ENCODE measurements at places on chromosomes 11 and 22.
A peak's percentile ranks its signal among the peaks of the same experiment; 100 is the strongest.

DNA sequence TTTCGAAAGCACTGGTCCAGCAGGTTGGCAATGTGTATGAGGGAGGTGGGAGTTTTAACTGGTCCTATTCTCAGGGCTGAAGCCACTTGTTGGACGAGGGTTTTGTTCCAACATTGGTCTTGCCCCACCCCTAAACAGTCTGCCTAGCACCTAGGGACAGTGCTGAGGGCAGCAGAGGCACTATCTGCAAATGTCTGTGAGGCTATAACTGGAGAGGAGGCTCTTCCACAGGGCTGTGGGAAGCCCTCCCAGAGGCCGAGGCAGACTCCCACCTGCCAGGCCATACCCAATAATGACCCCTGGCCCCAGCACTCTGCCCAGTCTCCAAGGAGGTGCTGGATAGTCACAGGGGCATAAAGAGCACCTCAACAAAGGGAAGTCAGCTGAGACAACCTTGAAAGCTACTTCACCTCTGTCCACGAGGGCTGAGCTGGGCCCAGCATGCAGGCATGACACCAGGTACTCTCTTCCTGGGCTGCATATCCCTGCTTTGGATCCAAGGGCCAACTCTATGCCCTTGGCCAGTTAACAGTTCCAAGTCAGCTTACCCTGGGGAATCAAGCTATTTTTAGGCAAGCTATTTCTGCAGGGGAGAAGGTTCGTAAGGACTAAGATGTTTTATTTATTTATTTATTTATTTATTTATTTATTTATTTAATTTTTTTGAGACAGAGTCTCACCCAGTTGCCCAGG, 40.2 kb upstream of the SLC25A1 start:
- DNase-seq = no peak

GRCh38 chr11:62061356-62062222, 62.2 kb upstream of the INCENP start:
- DNase-seq = no peak

DNA sequence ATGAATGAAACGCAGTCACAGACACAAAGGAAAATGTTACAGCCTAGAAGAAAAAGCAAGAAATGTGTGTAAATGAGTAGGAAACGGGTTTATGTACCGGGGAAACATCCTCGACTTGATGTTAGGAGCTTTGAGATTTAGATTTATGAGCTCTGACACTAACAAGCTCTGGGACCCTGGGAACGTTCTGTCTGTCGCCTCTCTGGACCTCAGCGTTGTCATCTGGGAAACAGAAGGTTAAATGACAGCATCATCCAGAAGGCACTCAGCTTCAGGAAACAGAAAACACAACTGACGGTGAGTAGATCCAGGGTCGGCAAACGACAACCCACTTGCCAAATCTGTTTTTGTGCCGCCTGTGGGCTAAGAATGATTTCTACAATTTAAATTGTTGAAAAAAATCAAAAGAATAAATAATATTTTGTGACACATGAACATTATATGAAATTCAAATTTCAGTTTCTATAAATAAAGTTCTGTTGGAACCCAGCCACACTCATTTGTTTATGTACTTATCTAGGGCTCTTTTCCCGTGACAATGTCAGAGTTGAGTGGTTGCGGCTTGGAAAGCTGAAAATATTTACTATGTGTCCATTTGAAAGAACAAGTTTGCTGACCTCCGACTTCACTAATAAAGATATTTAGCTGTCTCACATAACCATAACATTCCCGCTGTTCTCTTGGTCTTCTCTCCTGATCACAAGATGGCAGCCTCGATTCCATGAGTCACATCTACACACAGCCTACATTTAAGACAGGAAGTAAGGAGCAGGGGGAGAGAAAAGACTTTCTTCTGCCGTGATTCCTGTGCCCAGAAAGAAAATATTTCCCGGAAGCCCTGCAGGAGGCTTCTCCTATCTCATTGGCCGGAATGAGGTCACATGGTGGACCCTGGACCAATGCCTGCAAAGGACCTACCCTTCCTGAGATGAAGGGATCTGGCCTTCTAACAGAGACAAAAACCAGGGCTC, 47.1 kb upstream of the SYT13 start:
- DNase-seq = peak; percentile 71

DNA sequence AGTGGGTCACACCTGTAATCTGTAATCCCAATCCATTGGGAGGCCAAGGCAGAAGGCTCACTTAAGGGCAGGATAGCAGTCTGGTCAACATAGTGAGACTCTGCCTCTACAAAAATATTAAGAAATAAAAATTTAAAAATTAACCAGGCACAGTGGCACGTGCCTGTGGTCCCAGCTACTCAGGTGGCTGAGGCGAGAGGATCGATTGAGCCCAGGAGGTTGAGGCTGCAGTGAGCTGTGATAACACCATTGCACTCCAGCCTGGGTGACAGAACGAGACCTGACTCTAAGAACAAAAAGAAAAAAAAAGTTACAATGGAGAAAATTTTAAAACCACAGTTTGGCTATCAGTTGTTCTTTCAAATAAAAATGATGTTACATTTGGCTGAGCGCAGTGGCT, 13.4 kb upstream of the SYNGR1 start:
- DNase-seq = no peak

DNA sequence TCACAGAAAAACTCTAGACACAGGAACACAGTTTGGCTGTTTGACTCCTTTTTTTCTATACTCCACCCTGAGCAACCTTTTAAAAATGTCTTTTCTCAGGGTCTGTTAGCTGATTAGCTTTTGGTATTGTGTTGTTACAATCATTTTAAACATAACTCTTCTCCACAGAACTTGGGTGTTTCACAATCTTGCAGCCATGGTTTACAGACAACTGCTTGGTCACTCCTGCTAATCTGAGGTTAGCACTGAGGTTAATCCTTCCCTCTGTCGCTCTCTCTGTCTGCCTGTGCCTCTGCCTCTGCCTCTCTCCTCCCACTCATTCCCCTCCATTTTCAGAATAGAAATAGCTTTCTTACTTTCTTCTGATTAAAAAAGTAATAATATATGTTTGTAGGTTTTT, 62.4 kb upstream of the ZBED5 start:
- no peak for DNase-seq

DNA sequence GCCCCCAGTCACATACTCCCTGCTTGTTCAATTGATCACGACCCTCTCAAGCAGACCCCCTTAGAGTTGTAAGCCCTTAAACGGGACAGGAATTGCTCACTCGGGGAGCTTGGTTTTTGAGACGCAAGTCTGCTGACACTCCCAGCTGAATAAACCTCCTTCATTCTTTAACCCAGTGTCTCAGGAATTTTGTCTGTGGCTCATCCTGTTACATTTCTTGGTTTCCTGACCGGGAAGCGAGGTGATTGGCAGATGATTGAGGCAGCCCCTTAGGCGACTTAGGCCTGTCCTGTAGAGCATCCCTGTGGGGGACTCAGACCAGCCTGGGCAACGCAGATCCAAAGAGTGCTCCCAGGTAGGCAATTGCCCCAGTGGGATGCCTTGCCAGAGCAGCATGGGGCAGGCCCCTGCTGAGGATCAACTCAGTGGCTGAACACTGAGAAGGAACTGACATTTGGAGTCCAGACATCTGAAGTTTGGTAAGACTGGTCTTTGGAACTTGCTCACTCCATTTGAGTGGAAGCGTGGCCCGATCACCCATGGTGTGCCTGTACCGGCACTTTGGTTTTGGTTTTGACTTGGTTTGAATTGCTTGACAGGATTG, 51.5 kb downstream of the NEU3 start:
- peak; percentile 33 for DNase-seq

- DNase-seq = peak; percentile 77
Measured at GRCh38 chr11:30583476-30584280, 2.5 kb downstream of the MPPED2 start.

GRCh38 chr11:17695454-17696441, 23.6 kb upstream of the MYOD1 start:
- peak; percentile 64 for DNase-seq

GRCh38 chr11:8032122-8032521, 45.0 kb downstream of the EIF3F start:
- no peak for DNase-seq

DNA sequence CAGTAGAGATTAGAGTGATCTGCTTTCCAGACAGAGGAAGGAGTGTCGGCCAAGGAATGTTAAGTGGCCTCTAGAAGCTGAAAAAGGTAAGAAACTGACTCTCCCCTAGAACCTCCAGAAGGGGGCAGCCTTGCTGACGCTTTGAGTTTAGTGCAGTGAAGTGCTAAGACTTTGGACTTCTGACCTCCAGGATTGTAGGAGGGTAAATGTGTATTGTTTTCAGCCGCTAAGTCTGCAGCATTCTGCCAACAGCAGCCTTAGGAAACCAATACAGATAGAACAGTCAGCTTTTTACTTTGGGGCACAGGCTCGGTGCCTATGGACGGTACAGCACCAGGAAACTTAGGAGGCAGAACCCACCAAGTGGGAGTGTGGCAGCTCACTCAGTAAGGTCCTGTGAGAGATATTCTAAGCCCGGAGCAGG, 3.6 kb upstream of the TBC1D22A start:
- peak; percentile 89 for DNase-seq

GRCh38 chr11:34810107-34810562, 106.0 kb downstream of the APIP start:
- DNase-seq = no peak

DNA sequence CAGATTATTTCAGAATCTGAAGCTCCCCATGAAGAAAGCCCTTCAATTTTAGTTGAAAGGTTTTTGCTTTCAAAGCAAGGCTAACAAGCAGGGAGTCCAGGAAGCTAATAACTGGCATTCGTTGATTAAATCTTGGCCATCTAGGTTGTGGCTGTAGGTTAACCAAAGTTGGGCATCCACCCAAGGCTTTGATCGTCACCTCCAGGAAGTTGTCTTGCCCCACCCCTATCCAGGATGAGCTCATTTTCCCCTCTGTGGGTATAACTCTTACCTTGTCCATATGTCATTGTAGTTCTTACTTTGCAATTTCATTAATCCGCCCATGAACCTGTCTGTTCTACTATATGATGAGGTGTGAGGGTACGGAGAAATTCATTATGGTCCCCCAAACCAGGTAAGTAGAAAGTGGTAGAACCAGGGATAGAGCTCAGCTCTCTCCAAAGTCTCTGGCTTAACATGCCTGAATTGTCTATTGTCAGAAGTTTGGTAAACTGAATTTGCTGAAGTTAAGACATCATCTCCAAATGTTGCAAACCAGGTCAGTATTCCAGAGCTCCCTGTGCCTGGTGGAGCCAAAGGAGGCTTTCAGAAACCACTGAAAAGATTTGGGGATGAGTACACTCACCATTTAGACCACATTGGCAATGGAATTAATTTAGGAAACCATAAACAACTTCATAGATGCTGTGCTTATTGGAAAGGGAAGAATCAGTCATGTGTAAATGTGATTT, 97.1 kb downstream of the CD44 start:
- no peak for DNase-seq

DNA sequence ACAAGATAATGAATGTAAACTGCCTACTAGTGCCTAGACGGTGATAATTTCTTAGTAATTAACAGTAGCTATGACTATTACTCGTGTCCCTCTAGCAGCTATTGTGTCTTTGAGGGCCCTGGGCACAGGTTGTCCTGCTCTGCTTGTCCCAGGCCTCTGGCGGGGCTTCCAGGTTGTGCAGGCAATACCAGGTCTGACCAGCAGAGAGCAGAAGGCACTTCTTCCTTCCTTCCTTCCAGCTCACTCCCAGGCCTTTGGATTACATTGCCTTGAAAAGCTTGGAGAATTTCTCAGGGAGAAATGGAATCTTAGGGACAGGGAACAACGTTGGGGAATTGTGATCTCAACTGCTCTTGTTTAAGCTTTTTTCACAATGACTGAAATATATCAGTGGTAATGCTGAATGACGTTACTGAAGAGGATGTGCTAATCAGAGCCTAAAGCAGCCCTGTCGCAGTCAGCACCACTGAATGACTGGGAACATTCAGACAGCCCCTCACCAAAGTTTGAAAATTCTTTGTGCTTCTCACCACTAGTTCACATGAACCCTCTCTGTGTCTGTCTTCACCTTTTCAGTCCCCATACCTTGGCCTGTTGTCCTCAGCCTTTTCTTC, 8.4 kb upstream of the CCKBR start:
- DNase-seq = peak; percentile 97

DNA sequence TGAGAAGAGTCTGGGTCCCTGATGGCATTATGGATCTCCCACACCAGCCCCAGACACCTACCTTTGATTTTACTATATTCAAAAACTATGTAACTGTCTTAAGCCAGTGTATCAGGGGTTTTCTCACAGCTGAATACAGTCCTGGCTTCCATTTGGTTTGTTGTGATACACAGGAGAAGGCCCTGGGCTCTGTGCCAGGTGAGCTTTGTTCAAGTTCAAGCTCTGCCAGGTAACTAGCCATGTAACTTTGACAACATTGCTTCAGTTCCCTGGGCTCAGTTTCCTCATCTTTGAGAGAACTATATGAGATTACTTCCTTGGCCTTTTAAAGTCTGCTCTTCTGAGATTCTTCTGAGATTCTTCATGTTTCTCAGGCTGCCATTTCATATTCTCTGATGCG, 327.5 kb upstream of the TENM4 start:
- DNase-seq = no peak

DNA sequence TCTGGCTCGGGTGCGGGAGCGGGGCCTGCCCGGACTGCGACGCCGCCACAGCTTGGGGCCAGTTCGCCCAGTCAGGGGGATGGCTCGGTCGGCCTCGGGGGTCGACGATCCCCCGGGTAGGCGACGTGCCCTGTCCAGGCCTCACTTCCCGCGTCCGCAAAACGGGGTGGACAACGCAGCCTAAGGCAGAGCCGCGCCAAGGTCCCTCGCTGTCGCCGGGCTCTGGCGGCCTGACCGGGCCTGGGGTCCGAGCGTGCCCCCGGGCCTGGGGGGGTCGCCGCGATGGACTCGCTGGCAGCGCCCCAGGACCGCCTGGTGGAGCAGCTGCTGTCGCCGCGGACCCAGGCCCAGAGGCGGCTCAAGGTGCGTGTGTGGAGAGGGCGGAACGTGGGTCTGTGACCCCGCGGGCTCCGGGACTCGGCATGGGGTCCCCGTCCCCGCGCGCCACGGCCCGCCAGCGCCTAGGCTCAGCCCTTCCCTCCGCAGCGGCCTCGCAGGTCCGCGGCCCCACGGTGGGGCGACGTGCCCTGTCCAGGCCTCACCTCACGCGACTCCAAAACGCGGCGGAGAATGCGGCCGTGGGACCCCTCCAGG, 4.2 kb downstream of the SEPTIN5 start:
- DNase-seq = no peak

- no peak for DNase-seq
Measured at GRCh38 chr11:12381875-12382274, 4.5 kb downstream of the PARVA start.

GRCh38 chr11:14384338-14384737, 25.4 kb upstream of the RRAS2 start:
- no peak for DNase-seq
